Nephron progenitor cell (in vitro differentiated cells): ENCODE measurements at places on chromosomes 13 and 19.

DNA sequence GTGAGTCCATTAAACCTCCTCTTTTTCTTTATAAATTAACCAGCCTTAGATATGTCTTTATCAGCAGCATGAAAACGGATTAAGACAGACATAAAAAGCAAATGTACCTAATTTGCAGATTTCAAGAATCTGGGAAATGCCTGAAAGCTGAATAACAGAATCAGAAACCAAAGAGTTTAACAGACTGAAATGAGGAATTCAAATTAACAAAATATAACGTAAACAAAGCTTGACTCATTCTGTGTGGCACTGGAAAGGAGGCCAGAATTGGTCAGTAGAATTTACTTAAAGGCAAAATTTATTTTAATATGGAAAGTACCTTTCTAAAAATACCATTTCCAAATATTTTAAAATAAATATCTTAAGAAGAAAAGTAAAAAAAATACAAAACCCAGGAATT is 540.6 kb upstream of the HTR2A start:
- DNase-seq: no peak
- no peak overlapping the region for H3K4me3 ChIP-seq
- H3K36me3 ChIP-seq: no peaks in the 10 kb centered on the region
- no peaks in the 10 kb centered on the region for H3K4me1 ChIP-seq
- no peaks in the 10 kb centered on the region for H3K27me3 ChIP-seq

DNA sequence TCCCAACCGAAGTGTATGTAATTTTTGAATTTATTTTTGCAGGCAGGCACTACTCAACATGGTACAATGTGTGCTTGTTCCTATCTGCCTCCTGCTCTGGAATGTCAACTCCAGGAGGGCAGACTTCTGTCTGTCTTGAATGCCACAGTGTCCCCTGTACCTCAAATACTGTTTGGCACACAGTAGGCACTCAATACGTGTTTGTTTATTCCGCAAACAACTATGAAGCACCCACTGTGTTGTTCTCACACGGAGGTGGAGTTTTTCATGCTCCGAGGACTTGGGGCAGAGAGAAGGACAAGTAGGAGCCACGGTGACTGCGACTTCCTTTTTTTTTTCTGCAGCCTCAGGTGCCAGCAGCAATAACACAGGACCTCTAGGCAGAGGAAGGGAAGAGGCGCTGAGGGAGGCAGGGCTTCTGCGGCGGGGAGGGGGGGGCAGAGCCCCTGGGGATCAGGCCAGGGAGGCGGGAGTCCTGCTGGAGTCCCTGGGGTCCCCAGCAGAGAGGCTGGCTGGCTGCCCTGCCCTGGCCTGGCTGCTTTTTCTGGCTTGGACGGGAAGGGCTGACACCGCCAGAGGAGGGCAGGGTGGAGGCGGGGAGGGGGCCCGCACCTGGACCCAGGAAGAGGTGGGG is 29.3 kb upstream of the TNFAIP8L1 start:
- peak; percentile 30 for DNase-seq
- H3K36me3 ChIP-seq: no peaks in the 10 kb centered on the region
- H3K4me1 ChIP-seq: peaks cover 36% of the 10 kb centered on the region
- peak overlapping the region; percentile 15 for H3K4me3 ChIP-seq
- H3K27me3 ChIP-seq: peaks cover 26% of the 10 kb centered on the region

DNA sequence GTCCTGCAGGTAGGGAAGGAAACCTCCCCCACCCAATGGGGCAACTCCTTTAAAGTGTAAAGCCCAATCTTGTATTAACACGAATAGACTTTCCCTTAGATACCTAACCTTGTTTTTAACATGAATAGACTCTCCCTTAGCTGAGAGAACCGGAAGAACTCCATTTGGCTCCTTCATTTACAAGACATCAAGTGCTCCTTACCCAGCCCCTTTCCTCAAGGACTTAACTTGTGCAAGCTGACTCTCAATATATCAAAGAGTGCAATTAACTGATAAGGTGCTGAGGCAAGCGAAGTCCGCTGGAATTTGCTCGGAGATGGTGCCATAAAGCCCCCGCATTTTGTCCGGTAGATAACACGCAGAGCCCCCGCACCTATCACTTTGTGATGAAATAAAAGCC is 9.9 kb upstream of the ZNF90 start:
- DNase-seq: no peak
- H3K36me3 ChIP-seq: peaks cover 30% of the 10 kb centered on the region
- peaks cover 18% of the 10 kb centered on the region for H3K4me1 ChIP-seq
- peaks cover 11% of the 10 kb centered on the region for H3K27me3 ChIP-seq
- H3K4me3 ChIP-seq: peak overlapping the region; percentile 72

DNA sequence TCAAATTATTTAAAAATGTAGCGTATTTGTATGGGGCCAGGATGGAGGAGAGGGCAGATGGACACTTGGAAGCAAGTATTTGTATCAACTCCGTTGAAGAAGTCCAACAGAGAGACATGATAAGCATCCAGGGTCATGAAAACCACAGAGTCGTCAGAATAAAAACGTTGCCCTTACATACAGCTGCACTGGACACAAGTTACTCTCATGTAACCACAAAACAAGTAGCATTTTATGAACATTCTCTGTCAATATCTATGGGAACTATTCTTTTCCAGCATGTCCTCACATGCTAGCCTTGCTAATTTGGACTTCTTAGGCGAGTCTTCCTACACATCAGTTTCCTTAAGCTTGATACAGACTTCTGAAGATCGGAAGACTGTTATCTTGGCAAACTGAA is 35.0 kb downstream of the EFNB2 start:
- peaks cover 64% of the 10 kb centered on the region for H3K36me3 ChIP-seq
- peaks cover 88% of the 10 kb centered on the region for H3K4me1 ChIP-seq
- no peak for DNase-seq

DNA sequence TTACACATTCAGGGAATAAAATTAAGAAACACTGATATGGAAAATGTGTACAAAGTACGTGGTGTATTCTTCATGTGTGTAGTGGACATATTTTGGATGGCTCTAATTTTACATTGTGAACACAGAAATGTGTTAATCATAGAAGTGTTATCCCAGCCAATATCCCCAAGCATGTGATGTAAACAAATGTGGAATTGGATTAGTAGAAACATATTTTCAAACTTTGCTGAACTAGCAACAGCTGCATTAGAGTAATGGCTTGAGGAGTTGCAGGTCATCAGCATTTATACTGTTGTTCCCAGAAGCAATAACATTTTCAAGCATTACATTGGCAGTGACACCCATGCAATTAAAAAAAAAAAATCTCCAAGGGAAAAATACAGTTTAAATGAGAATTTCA is 600.6 kb downstream of the SLITRK1 start:
- no peaks in the 10 kb centered on the region for H3K4me1 ChIP-seq
- no peak for DNase-seq
- H3K27me3 ChIP-seq: no peaks in the 10 kb centered on the region

DNA sequence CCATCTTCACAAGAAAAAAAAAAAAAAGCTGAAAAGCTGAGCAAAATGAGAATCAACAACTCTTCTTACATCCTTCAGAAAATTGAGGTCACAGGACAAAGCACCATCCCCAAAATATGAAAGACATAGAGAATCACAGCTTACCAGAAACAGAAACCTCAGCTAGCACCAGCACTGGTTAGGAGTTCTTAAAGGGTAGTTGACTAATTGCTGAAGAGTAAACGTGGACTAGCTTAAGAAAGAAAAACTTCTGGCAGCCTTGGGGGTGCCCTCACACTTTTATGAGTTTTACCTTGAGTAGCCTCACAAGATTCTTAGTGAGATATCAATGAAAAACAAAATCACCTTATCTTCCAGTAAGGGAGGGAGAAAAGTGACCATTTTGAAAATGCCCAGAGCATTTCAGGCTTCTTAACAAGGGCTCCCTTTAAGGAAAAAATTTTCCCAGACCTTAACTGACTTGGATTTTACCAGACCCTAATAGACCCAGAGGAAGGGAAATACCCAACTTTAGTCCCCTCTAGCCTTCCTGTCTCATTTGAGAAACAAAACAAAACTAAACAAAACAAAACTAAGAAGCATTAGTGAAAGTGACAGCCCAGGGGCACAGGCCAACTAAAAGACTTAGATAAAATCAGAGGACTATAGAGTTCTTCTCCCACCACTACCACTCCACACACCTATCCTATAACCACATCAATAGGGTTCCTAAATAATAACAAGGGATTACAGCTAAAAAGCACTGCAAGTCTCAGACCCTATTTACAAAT is 888.6 kb downstream of the DIAPH3 start:
- peak overlapping the region; percentile 58 for H3K27ac ChIP-seq
- H3K4me1 ChIP-seq: peaks cover 15% of the 10 kb centered on the region
- DNase-seq: no peak
- H3K4me3 ChIP-seq: no peak overlapping the region
- no peaks in the 10 kb centered on the region for H3K27me3 ChIP-seq

- H3K27ac ChIP-seq: no peak overlapping the region
- H3K27me3 ChIP-seq: no peaks in the 10 kb centered on the region
- H3K4me3 ChIP-seq: no peak overlapping the region
- peaks cover 16% of the 10 kb centered on the region for H3K4me1 ChIP-seq
- no peaks in the 10 kb centered on the region for H3K36me3 ChIP-seq
Measured at GRCh38 chr13:46288570-46289259, 77.0 kb downstream of the LRRC63 start.
